D721Med (cell line): ENCODE measurements at places on chromosomes 3 and 15.

- no peak for DNase-seq
Measured at GRCh38 chr15:62108411-62108810, 41.6 kb downstream of the C2CD4A start.

GRCh38 chr3:37386627-37387230 is 212.3 kb upstream of the LRRFIP2 start:
- no peak for DNase-seq

DNA sequence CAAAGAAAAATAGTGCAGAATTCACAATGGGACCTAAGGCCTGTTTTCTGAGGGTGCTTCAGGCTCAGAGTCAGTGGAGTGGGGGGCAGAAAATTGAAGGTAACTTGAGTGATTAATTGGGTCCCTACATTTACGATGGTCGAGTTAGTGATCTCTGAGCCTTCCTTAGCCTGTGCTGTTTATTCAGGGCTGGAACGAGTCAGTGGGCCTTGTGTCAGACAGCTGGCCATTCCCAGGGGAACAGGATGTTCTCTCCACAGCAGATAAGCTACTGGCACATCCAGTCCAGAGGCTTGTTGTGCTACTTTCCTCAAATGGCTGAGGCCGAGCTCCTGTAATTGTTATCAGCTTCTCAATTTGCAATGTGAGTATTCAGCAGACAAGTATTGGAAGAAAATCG is 29.2 kb upstream of the CNTN3 start:
- no peak for DNase-seq

DNA sequence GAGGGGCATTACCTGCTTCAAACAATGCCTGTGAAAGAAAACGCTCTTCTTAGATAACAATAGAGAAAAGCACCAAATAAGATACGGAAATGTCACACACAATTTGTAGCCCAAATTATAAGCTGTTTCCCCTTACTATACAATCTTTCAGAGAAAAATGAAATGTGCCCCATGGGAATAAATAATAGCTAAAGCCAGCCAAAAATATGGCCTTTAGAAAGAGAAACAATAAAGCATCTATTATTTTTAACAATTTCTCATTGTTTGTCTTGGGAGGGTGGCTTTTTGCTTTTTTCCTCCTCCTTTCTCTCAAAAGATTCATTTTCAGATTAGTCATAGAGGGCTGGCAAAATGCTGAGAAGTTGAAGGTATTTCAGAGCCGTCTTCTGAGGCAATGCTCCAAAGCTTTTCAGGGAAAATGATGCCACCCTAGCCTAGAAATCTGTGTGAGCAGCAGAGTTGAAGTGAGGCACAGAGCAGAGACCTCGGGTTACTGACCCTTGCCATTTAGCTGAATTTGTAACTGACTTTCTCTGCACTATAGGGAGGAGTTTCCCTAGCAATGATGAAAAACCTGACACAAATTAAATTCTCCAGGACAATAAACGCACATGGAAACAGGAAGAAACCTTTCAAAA is 86.3 kb upstream of the PRICKLE2 start:
- no peak for DNase-seq

DNA sequence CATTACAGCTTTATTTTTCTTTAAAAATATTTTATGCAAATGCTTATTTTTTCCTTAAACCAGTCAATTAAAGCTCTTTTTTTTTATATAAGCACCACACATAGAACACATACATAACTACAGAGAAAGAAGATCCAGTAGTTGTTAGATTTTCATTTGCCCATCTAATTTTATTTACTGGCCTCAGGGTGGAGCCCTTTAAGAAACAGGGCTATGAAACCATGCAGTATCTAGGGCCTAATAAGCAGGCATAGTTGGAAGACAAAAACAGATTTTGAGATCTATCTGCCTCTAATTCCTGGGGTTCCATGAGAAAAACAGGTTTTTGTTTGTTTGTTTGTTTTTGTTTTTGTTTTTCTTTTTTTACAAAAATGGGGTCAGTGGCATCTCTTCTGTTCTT is 120.6 kb downstream of the BCHE start:
- no peak for DNase-seq
